ENCODE measurements at places on chromosomes 5 and 9.

DNA sequence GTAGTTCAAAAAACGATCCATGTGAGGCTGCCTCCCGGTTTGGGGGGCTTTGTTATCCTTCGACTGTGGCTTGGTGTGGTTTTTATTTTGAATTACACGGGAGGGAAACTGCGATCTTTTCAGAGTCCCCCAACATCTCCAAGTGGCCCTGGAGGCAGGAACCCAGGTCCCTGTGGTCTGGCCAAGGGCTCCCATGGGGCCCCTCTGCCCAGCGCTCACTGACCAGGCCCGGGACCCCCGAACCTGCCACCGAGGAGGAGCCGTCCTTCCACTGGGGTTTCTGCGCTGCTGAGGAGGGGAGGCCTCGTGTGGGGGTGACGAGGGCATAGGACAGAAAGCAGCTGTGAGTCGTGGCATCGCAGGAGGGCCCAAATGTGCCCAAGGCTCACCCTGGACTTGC is 18.1 kb upstream of the SCGB3A1 start:
- DNase-seq, result no peak

DNA sequence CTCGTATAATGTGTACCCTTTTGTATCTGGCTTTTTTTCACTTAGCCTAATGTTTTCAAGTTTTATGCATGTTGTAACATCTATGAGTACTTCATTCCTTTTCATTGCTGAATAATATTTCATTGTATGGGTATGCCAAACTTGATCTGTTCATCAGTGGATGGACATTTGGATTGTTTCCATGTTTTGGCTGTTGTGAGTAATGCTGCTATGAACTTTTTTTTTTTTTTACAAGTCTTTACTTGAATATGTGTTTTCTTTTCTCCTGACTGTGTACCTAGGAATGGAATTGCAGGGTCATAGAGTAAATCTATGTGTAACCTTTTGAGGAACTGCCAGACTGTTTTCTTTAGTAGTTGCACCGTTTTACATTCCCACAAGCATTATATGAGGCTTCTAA is 52.4 kb downstream of the MTREX start:
- DNase-seq, result no peak

DNA sequence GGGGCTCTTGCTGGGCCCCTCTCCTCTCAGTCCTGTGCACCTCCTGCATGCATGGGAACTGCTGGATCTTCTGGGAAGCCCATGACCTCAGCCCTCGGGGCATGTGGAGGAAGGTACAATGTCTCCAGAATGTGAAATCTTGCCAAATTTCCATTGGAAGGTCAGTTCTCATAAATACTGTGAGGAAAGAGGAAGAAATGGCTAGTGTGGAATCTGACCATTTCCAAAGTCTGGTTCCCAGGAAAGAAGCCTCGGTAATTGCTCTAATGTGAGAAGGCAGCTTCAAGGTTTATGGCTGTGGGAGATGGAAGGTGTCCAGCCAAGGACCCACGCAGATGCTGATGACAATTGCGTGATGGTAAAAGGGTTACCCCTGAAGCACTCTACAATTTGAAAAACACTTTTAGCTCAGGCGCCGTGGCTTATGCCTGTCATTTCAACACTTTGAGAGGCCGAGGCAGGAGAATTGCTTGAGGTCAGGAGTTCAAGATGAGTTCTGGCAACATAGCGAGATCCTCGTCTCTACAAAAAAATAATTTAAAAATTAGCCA is 8.1 kb upstream of the IL17B start:
- DNase-seq, result no peak

GRCh38 chr5:78008356-78008967 is 232.3 kb upstream of the TBCA start:
- peak; percentile 35 for DNase-seq

- peak; percentile 34 for DNase-seq
Measured at GRCh38 chr5:65480306-65480865, 1.3 kb downstream of the ADAMTS6 start.

- DNase-seq, result no peak
Measured at GRCh38 chr5:81020478-81021167, 60.5 kb downstream of the RASGRF2 start.

Data from hematopoietic multipotent progenitor cell (in vitro differentiated cells).